Activated CD4-positive, alpha-beta memory T cell treated with anti-CD3 and anti-CD28 coated beads, Interleukin-2, amount 10 ng/mL, durations not matched to agents 7 days and 5 days (primary cell): ENCODE measurements at places on chromosomes 4 and X. TPM values are rescaled to one million over a fixed set of nuclear protein-coding genes. Genes with fewer than 3 reads are reported as not detected.

DNA sequence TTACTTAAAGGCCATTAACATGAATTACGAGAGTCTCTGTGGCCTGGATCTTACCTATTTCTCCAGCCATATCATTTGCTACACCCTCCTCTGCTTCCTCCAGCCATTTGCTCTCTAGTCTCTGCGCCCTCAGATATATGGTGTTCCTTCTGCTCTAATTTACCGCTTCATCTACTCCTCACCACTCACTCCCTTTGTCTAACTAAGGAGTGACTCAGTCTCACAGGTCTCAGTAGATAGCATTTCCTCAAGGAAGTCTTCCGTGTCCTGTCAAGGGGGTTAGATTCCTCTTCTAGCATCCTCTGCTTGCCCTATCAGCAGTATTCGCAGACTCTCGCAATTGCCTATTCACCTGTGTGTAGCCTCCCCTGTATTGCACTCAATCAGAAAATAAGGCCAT, 892.1 kb upstream of the INTU start:
- DNase-seq: no peak

- DNase-seq: no peak
These were observed 160.8 kb downstream of the CBLL2 start for GRCh38 chrX:22433292-22434070.

- DNase-seq: no peak
These were observed 512.8 kb downstream of the ANKRD50 start for GRCh38 chr4:124199755-124200154.

GRCh38 chrX:17738737-17739535, 1.6 kb downstream of the SCML1 start:
- DNase-seq: no peak

DNA sequence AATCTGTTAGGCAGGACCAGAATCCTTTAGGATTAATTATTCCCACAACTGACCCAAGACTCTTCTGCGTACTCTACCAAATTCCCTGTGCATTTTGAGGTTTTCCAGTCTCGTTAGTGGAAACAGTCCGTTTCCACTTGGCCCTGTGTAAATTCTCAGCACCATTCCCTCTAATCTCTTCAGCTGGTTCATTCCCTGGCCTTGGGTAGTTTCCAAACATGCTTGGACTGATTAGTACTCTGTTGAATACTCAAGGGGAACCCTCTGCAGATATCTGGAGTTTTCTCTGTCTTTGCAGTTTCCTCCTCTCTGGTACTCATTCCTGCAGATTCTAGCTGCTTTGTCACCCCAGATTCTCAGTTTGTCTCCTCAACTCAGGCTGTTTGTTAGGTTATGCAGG, 80.4 kb downstream of the ZFX start:
- DNase-seq: no peak

- no peak for DNase-seq
These were observed 481.6 kb downstream of the PABPC4L start for GRCh38 chr4:133720001-133720400.

- no peak for DNase-seq
These were observed 1499.7 kb upstream of the AGA start for GRCh38 chr4:178941975-178942374.

DNA sequence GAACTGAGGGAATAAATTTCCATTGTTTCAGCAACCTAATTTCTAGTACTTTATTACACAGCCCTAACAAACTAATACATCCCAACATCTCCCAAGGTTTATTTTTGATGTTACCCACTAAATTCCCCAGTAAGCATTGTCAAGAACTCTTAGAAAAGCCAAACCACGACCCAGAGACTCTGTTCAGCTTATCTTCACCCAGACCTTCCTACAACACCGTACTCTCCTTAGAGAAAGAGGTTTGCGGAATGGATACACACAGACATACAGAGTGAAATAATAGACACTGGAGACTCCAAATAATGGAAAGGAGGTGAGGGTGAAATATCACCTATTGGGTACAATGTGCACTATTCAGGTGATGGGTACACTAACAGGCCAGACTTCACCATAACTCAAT, 75.6 kb downstream of the LRBA start:
- no peak for DNase-seq

GRCh38 chr4:8542776-8543525, 37.2 kb upstream of the GPR78 start:
- DNase-seq: no peak

DNA sequence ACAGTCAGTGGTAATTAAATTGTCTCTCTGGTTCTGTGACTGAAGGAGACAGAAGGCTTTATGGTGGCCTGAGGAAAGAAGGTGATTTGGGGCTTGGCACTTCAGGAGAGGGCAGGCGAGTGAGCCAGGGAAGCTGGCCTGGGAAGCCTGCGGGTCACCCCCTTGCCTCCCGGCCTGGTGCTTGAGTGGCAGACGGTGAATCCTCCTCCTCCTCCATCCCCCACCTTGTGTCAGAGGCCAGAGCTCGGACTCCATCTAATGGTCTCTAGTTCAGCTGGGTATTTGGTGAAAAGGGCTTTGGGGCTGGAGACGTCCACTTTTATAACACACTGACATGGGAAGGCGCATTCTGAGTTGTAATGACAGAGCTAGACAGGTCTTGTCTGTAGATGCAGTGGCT, 8.7 kb downstream of the TMEM187 start:
- no peak for DNase-seq

GRCh38 chr4:150682126-150682525, 100.2 kb downstream of the MAB21L2 start:
- no peak for DNase-seq

DNA sequence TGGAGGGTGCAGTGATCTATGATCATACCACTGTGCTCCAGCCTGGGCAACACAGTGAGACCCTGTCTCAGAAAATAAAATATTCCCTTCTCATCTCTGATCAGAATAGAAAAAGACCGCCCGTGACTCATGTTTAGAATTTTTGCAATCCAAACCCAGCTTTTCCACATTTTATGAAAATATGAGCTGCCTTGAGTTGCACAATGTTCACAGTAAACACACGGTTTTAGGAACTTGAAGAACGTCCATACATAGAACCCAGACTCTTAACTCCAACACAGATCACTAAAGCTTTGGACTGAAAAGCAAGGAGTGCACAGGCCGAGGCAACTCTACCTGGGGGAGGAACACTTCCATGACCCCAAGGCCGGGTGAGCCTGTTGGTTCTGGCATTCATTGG, 305.0 kb downstream of the TENM3 start:
- no peak for DNase-seq

DNA sequence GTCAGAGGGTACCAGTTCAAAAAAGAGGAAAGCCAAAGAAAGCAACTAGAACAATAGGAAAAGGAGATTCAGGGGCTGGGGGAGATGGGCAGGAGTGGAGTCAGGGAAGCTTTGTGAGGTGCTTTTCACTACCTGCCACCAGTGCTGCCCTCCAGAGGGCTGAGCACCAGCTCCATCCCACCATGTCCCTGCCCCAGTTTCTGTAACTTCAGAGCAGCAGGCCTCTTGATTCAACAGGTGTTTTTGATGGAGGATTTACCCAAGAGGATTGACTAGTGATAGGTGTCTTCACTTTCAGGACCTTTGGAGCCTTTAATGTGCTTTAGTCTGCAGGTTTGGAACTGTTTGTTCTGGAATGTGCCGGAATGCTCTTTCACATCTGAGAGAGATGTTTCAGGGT, 12.1 kb downstream of the KIT start:
- no peak for DNase-seq

DNA sequence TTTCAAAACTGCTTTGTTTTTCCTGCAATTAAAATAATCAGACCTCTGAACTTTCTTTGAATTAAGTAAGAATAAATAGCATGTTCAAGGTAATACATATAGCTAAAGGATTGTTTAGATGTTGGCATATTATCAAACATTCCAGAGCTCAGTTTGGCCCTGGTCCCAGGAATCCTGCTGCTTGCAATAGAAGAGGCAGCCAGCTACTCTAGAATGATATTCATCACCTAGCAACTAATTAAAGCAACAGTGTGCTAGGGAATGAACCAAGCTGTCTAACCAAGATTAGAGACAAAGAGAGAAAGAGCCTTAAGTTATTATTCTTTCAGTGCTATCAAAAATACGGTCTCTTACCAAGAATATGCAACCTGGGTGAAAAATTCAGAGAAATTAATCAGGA, 460.9 kb downstream of the GABRG1 start:
- DNase-seq: no peak

DNA sequence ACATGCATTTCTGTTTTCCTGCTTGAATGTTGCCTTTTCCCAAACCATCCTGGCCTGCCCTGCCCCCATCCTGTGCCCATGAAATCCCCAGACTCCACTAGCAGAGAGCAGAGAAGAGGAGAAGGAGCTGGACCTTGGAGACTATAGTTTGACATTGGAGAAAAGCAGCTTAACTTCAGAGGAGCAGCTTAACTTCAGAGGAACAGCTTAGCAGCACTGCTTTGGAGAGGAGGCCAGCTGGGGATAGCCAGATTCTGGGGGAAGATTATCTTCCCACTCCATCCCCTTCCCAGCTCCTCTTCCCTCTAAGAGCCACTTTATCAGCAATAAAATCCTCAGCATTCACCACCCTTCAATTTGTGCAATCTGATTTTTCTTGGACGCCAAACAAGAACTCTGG, 443.0 kb downstream of the PCDH10 start:
- DNase-seq: no peak

DNA sequence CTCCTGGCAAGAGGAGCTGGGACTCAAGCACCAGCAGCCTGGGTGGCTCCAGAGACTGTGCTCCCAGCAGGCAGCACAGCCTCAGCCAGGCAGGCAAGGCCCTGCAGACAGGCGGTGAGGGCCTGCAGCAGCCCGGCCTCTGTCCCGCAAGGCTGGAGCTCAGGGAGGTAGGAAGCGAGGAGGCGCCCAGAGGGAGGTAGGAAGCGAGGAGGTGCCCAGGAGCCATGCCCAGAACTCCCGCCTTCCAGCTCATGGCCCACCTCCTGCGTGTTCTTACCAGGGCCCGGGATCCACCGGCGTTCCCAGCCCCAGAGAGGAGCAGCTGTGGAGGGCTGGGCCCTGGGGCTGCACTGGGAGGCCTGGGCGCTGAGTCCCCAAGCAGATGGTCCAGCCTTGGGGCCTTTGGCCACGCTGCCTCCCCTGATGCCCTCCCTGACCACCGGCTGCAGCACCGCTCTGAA, 133.1 kb downstream of the HMX1 start:
- no peak for DNase-seq

DNA sequence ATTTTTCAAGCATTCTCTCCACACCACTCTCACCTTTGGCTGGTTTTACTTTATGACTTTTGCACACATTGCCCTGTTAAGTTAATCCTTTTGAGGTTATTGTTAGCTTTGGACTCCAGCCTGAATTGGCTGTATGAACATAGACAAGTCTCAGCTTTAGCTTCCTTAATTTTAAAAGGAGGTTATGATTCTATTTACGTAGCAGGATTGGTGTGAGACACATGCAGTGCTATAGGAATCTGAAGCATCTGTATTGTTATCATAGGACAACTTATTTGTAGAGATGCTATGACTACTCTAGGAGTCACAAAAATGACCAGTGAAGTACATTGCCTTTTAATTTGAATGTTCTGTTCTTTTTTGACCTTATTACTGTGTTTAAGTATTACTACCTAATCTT, 15.7 kb downstream of the PGAM4 start:
- DNase-seq: no peak

DNA sequence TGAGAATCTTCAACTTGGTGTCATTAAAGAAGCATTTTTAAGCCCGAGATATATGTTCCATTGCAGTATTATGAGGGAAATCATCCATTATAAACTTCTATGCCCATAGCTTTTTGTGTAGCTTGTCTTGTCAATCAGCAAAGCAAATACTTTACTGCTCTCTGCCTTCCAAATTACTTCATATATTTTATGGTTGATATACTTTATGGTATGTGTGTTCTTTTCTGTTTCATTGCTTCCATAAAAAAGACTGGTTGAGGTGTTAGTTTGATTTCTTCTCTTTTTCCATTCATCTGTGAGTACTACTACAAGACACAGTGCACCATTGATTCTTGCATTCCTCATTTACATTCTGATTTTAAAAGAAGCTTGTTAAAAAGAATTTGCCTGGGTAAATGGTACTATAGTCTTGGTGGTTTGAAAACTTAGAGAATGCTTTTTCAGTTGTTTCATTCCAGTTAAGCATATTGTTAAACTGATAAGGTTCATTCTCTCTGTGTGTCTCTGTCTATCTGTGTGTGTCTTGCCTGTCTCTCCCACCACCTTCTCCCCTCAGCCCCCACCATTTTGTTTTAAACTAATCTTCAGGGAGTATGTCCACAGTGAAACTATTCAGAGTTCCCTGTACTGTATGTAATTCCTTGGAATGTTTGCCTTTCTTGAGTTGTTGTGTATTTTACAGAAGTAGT, 27.1 kb downstream of the STAG2 start:
- no peak for DNase-seq

- DNase-seq: no peak
These were observed 35.1 kb downstream of the FAM114A1 start for GRCh38 chr4:38902695-38903094.

DNA sequence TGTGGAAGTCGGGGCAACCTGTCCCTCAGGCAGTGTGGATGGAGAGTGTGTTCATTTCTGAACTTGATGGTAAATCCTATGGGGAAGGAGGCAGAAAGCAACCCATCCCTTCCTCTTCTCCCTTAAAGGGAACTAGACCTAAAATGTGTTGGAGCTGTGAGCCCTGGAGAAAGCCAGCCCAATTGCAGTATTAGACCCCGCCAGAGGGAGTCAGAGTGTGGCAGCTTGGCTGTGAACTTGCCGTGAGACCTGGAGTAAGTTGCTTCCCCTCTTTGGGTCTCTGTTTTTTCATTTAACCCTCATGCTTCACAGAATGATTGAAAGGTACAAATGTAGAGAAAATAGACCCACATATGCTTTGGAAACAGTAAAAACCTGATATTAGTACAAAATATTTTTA, 108.7 kb upstream of the PAK3 start:
- DNase-seq: no peak

DNA sequence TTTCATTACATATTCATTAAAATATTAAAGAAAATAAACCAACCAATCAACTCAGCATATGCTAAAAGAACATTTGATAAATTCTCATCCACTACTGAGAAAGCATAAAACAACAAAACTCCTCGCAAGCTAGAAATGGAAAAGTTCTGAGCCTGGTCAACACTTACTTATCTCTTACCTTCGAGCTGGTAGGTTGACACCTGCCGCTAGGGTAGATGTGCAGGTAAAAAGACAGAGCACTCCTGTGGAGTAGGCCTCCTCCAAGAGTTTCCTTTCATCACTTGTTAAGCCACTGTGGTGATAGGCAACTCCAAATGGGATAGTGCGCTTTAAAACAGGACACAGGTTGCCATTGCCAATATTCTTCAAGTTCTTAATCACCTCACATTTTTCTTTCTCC, 18.9 kb downstream of the HELQ start:
- DNase-seq: no peak

Gene SLC6A14
- not detected for total RNA-seq

Gene SSX3
- total RNA-seq: not detected

Gene DUSP9
- total RNA-seq: not detected

Gene NPY5R
- total RNA-seq: not detected

Gene FHDC1
- total RNA-seq: 0.15 TPM

Gene PDGFC
- not detected for total RNA-seq

Gene APLN
- 0.15 TPM for total RNA-seq
